T-helper 1 cell (primary cell): ENCODE measurements at places on chromosomes 5 and 9.

GRCh38 chr9:19140259-19140658 lies 13.0 kb upstream of the PLIN2 start:
- no peak for DNase-seq

GRCh38 chr5:134714120-134714519 lies 24.2 kb upstream of the CAMLG start:
- DNase-seq, result no peak

GRCh38 chr9:88174324-88174723 lies 36.0 kb upstream of the SPATA31C2 start:
- DNase-seq, result no peak

- DNase-seq, result no peak
These were observed 65.0 kb downstream of the SLC1A1 start for GRCh38 chr9:4555236-4555635.

DNA sequence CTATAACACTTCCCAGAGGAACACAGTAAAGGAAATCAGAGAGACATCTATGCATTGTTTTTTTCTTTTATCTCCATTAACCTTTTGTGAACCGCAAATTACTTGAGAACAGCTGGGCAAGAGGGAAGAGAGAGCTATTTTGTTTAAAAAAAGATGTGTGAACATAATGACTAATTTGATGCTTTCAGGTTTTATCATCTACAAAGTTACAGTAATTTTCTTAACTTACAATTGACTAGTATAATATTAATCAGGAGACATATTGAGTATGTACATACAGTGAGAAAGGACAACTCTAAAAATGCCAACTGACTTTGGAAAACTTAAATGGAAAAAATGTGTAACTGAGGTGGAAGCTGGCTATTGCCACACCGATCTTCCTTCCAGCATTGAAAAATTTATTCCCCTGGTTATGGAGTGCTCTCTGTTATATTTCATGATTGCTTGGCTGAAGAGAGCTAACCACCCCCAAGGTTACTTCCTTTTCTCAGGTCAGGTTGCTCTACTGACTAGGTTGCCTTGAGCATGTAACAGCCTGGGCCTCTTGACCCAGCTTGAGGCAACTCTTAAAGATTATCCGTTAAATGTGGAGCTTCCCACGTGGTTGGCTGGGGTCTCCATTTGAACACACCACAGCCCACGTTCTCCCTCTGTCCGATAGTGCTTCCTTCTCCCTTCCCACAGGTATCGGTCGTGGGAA lies 62.6 kb upstream of the C6 start:
- DNase-seq, result no peak

GRCh38 chr9:87606841-87607521 lies 109.3 kb downstream of the DAPK1 start:
- DNase-seq, result no peak

DNA sequence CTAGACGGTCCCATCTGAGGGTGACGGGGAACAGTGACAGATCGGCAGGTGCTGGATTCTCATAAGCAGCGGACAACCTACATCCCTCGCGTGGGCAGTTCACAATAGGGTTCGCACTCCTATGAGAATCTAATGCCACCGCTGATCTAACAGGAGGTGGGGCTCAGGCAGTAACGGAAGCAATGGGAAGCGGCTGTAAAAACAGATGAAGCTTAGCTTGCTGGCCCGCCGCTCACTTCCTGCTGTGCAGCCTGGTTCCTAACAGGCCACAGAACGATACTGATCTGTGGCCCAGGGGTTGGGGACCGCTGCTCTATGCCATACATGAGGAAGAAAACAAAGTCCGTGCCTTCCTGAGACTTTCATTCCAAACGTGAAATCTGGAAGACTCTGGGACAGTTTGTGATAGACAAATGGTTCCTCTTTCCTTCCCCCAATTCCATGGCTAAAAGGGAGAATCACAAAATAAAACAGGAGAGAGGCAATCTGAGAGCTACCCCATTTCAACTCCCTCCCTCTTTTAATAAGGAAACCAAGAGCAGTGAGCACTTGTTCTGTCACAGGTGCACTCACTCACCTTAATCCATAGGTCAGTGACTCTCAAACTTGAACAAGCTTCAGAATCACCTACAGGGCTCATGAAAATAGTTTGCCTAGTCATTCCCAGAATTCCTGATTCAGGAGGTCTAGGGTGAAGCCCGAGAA lies 12.1 kb downstream of the PDCL start:
- no peak for DNase-seq

- DNase-seq, result no peak
These were observed 172.7 kb upstream of the RIOK2 start for GRCh38 chr5:97355775-97356174.

- DNase-seq, result no peak
These were observed 161.1 kb downstream of the MAST4 start for GRCh38 chr5:66757219-66757833.

- DNase-seq, result no peak
These were observed 407.9 kb upstream of the CYLC2 start for GRCh38 chr9:102587281-102587680.

DNA sequence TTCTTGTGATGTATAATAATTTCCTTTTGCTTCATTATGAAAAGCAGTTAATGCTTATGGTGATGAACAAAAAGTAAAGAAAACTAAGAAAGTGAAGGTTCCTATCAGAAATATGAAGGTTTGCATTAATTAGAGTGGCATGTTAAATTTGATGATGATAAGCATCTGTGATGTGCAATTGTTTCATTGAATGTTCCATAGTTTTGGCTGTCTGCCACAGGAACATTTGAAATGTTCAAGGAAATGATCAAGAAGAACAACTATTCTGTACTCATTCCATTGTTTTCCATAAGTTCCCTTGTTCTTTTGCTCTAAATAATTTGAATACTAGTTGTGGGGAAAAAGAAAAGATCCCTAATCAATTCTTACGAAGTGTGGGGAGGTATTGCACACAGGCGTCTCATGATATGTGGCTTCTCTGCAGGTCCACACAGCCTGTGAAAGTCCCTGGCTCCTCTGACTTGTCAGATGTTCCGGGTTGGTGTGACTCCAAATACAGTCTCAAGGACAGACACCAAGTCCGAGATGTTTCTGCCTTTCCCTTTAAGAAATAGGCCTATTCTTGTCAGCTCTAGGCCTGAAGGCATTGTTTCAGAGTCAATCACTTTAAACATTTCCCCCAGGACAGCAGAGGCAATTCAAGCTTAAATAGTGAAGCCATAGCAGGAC lies 152.6 kb upstream of the MAST4 start:
- DNase-seq, result no peak

- peak; percentile 37 for DNase-seq
These were observed 94.4 kb upstream of the IFNE start for GRCh38 chr9:21576331-21577189.

GRCh38 chr5:16005225-16005624 lies 174.4 kb downstream of the MARCHF11 start:
- DNase-seq, result no peak

DNA sequence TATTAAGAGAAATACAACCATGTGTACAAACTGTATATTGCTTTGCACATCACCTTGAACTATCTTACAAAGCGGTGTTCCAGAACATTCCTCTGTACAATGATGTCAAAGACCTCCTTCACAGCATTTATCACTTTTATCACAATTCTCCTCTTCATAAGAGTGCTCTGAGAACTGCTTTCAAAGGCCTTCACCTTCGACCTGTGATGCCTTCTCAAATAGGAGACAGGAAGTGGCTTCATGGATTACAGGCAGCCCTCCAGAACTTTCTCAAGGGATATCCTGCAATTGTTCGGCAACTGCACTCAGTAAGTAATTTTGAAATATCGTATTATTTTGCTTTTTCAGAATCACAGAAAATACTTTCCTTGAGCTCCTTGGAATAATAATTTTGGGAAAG lies 68.0 kb upstream of the IL7R start:
- no peak for DNase-seq

- DNase-seq, result no peak
These were observed 119.4 kb upstream of the ACTBL2 start for GRCh38 chr5:57601996-57602395.

DNA sequence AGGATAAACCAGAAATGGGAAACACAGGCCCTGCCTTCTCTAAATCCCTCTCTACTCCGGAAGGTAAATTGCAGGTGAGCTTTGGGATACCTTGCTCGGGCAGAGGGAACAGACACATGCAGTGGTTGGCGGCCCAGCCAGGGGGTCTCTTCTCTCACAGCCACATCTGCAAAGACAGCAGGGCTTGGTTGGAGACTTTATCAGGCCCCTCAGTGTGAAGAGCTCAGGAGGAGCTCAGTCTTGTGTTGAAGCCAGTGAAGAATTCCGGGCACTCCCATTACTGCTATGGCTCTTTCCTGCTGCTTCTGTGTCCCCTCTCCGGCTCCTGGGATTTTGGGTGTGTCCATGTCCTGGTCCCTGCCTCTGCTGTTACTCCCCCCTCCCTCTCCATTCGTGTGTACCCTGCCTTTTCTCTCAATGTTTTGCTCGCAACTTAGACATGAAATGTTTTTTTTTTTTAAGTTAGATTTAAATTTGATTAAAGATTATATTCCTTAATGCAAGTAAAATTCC lies 99.8 kb downstream of the TRIO start:
- no peak for DNase-seq

- no peak for DNase-seq
These were observed 56.6 kb downstream of the KCNN2 start for GRCh38 chr5:114418176-114419066.

DNA sequence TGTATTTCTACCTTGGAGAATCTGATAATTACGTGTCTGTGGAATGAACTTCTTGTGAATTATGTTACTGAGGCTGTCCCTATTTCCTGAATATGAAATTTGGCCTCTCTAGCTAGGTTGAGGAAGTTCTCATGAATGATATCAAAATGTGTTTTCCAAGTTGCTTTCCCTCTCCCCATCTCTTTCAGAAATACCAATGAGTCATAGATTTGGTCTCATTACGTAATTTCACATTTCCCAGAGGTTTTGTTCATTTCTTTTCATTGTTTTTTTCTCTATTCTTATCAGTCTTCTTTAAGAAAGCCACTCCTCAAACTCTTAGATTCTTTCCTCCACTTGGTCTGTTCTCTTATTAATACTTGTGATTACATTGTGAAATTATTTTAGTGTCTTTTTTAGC lies 923.8 kb upstream of the CDH9 start:
- DNase-seq, result no peak

GRCh38 chr9:15361737-15362136 lies 54.7 kb upstream of the TTC39B start:
- DNase-seq, result no peak

GRCh38 chr9:79149585-79149984 lies 422.2 kb upstream of the TLE4 start:
- DNase-seq, result no peak

DNA sequence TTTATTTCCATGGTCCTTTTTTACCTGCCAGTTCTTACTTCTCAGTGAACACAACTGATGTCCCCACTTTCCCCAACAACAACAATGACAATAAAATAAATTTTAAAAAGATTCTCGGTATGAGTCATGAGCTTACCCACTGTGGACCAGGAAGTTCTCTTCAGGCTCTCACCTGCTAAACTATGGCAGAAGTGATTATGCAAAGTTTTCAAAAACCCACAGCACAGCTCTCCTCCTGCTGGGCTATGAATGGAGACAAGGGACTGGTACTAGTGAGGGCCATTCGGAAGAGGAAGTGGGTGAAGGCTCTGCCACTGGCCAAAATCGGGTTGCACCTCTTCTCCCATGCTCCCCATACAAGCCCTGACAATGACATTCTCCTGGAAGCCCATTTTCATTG lies 429.4 kb downstream of the PIK3R1 start:
- DNase-seq, result no peak

DNA sequence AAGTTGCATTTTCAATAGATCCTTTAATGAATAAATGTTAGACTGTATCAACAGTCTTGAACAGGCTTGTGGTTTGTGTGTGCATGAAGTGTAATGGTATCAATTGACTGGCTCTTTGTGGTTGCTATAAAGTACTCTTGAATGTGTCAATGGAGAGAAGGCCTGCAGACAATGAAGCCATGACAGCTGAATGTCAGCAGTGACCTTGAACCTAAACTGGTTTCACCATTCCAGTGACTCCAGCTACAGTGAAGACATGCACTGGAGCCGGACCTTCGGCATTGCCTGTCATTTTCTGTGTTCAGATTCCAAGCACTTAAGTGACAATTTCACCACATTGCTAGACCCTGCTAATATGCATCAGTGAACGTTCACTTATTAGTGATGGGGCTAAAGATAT lies 276.0 kb upstream of the TMEM161B start:
- DNase-seq, result no peak

- DNase-seq, result no peak
These were observed 118.4 kb upstream of the KCNN2 start for GRCh38 chr5:114243281-114243971.

- DNase-seq, result no peak
These were observed 223.6 kb downstream of the NMUR2 start for GRCh38 chr5:152181461-152181860.

GRCh38 chr9:115395511-115396021 lies 277.6 kb upstream of the TNC start:
- DNase-seq, result no peak

DNA sequence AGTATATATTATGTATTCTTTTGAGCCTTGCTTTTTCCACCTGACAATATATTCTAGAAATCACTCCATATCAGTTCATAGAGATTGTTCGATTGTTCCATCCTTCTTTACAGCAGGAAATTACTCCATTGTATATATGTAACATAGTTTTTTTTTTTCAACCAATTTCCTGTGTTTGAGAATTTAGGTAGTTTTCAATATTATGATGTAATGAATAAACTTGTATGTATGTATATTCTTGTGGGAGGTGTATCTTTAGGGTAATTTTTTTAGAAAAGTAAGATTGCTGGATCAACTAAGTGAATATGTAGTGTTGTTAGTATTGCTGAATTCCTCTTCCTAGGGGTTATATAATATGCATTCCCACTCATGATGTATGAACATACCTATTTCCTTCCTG lies 165.9 kb upstream of the PITX1 start:
- no peak for DNase-seq

DNA sequence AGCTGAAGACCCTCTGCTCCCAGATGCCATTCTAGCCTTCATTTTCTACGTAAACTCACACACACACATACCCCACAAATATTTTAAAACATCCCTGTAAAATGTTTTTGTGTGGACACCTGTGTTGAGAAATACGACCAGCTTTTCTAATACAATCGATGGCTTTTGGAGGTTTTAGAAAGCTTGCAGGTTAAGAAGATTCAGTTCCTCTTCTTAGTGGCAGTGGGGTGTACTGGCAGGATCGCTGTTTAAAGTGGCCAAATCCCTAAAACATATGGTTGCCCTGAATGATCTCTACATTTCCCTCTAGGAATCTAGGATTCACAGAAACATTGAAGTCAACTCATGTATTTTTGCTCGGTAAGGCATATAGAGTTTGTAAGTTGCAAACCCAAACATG lies 236.3 kb downstream of the NSG2 start:
- no peak for DNase-seq
